ENCODE measurements at places on chromosomes 12 and 14.

GRCh38 chr14:104563742-104564615 lies 15.6 kb upstream of the C14orf180 start:
- DNase-seq = peak; percentile 92

- no peak for DNase-seq
These were observed 879 bp downstream of the GDF3 start for GRCh38 chr12:7694556-7695236.

GRCh38 chr12:9786726-9787717 lies 26.3 kb upstream of the CD69 start:
- peak; percentile 18 for DNase-seq

DNA sequence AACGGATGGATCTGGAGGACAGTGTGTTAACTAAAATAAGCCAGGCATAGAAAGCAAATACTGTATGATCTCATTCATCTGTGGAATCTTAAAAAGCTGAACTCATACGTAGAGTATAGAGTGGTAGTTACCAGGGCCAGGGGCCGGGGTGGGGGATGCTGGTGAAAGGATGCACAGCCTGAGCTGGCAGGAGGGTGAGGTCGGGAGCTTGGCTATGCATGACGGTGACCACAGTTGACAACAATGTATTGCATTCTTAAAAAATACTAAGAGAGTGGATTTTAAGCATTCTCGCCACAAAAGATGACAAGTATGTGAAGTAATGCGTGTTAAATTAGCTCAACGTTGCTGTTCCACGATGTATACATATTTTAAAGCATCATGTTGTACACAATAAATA lies 351.3 kb downstream of the TMEM121 start:
- DNase-seq = no peak

DNA sequence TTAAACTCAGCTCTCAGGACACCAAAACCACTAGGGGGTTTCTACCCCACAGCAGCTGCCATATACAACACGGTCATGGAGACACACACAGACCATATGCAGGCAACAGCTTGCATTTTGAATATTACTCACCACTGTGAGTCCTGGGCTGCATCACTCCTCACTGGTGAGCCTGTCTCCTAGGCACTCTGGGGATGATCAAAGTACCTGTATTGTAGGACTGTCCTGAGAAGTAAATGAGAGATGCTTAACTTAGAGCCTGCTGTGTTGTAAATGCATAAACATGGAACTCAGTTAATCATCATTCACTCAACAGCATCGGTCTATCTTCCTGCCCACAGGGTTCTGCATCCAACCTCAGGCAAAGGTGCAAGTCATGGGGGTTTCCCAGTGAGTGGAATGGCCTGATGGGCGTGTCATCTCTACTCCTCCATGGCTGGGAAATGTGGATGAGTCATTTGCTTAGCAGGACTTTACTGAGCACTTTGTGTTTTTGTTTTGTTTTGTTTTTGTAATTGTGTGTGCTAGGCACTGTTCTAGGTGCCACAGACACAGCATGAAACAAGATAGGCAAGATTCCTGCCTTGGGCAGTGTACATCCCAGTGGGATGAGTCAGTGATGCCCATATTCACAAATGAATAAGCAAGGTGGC lies 1141.2 kb upstream of the TMEM132C start:
- peak; percentile 47 for DNase-seq
